Adrenal gland (tissue), 19 donors: ENCODE measurements at places on chromosomes 1 and 21. TPM values are rescaled to one million over a fixed set of nuclear protein-coding genes. Genes with fewer than 3 reads are reported as not detected.

DNA sequence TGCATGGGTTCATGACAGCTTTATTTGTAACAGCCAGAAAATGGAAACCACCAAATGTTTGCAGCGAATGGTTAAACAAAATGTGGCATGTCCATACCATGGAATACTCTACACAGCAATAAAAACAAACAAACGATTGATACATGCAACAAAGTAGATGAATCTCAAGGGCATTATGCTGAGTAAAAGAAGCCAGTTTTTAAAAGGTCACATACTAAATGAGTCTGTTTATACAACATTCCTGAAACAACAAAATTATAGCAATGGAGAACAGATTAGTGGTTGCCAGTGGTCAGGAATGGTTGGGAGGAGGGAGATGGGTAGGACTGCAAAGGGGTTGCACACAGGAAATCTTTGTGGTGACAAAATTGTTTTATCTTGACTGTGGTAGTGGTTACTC is 202.4 kb upstream of the UBE2U start:
- H3K36me3 ChIP-seq, result no peaks in the 10 kb centered on the region
- H3K4me3 ChIP-seq, result no peak overlapping the region
- no peaks in the 10 kb centered on the region for H3K27me3 ChIP-seq
- no peak overlapping the region for H3K27ac ChIP-seq

CCDC28B gene
- 19.7 TPM for total RNA-seq

FLG2 gene
- total RNA-seq, result not detected

SPATA21 gene
- not detected for total RNA-seq
